ENCODE measurements at places on chromosomes 6 and 20.

GRCh38 chr20:33656010-33656782 is 5.9 kb upstream of the C20orf144 start:
- DNase-seq: no peak

DNA sequence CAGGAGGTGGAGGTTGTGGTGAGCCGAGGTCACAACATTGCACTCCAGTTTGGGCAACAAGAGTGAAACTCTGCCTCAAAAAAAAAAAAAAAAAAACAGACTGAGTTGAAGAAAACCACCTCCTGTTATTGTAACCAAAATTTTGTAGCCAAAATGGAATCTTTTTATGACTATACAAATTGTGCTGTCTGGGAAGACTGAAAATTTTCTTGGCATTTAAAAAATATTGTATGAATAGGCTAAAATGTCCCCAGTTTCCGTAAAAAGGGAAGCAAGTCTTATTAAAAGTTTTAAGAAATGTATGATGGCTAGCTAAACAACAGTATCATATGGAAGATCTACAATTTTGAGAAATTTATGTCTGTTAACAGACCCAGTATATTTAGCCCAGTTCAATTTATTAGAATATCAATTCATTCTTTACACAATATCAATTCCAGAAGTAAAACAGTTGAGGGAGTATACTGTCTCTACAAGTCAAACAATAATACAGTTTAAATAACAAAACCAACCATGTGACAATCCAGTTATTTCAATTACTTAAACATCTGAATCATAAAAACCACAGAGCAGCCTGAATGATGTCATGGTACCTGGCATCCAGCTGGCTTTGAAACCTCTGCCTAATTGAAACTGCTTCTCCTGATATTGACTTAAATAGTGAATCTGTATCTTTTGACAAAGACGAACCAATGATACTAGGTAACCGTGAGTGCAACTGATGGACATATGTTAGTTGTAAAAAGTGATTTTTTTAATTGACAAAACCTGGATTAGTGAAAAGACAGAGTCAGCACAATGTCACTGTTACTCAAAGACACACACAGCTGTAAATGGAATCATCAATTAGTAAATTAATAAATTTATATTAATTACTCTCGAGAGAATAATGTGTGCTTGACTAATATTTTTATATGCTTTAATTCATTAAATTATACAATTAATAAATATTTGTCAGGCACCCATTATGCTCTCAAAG is 166.6 kb upstream of the MARCKS start:
- no peak for DNase-seq

DNA sequence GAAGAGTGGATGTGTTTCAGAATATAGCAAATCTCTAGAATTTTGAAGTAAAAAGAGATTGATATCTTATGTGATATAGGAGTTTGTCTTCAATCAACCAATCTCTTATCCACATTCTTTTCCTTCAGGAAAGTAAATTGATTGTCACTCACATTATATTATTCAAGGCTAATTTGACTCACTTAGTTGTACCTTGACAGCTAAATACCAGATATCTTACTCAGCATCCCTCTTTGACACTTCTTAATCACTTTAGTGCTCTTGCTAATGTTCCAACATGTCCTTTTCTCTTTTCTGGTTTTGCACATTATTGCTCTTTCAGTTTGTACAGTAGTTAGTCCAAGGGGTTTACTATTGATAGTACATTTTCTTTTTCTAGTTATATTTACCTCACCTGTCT is 286.9 kb upstream of the PTCHD4 start:
- DNase-seq: no peak

GRCh38 chr6:16437984-16438383 is 199.6 kb downstream of the GMPR start:
- DNase-seq: peak; percentile 36

DNA sequence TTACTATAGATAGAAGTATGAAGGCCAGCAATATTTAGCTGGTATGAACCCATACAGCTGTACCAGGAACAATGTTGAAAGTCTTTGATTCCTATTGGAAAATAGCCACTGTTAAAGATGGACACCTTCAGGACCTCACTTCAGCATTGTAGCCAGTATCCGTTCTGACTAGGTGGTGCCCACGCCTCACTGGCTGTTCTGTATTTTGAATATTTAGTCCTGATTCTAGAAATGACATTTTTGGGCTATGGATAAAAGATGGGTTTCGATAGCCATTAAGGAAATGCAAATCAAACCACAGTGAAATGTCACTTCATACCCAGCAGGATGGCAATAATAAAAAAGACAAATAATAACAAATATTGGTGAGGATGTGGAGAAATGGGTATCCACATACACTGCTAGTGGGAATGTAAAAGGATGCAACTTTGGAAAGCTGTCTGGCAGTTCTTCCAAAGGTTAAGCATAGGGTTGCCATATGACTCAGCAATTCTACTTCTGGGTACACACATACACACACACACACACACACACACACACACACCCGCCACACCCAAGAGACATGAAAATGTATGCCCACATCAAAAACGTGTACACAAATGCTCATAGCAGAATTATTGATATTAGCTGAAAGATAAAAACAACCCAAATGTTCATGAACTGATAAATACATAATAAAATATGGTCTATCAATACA is 56.8 kb downstream of the UTRN start:
- DNase-seq: no peak

GRCh38 chr20:58169450-58169849 is 59.0 kb downstream of the ANKRD60 start:
- no peak for DNase-seq

DNA sequence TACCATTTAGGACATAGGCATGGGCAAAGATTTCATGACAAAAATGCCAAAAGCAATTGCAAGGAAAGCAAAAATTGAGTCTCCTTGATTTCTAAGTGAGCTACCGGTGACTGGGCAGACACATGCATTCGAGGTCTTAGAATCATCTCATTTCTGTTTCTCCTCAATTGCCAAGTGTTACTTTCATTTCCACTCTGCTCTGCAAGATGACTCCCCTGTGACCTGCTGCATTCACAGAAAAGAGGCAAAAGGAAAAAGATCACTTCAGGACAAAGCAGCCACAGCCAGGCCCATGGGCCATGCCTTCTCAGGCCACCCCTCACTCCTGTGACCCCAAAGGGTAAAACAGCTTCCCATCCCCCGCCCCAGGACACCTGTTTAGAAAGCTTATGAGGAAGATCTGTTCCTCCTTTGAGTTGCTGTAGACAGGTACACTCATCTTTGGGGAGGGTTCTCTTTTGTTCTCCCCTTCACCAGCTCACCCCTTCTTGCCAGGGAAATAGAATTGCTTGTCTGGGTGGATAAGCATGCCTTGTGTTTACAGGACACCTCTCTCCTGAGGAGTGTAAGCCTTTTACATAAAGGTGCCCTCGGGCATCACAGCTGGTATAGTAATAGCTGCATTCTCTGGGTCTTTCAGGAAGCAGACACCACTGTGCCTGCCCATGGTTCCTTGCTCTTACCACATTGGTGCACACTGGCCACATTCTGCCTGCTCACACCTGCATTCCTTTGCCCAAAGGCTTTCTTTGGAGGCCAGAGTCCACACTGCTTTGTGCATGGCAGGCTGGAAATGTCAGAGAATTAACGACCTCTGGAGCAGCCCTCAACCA is 105.0 kb downstream of the SLC24A3 start:
- no peak for DNase-seq

GRCh38 chr6:109081516-109082187 is 13.0 kb downstream of the SESN1 start:
- no peak for DNase-seq

GRCh38 chr6:9896806-9897205 is 518.1 kb downstream of the TFAP2A start:
- DNase-seq: no peak

- DNase-seq: no peak
Measured at GRCh38 chr20:23050847-23051627, 1.6 kb upstream of the THBD start.

- DNase-seq: no peak
Measured at GRCh38 chr6:44538807-44539201, 151.3 kb downstream of the CDC5L start.

- DNase-seq: no peak
Measured at GRCh38 chr6:36969240-36969691, 14.7 kb downstream of the PI16 start.

DNA sequence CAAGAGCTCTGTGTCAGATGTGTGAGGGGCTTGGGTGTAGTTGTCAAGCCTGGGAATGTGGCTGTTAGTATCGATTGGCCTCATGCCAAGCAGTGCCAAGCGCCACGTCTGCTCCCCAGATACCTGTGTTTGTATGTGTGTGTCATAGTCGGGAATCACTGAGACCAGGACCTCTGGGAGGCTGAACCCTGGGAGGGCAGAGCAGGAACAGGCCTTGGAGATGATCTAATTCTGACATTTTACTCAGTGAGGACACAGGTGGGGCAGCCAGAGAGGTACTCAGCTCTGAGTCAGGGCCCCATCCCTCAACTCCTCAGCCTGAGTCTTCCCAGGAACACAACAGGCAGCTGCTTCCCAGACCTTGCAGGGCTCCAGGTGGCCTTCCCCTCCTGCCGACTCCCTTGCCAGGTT is 51.2 kb upstream of the FANCE start:
- no peak for DNase-seq

GRCh38 chr20:33561692-33562601 is 72.1 kb downstream of the CBFA2T2 start:
- DNase-seq: no peak

- DNase-seq: no peak
Measured at GRCh38 chr6:152946484-152946883, 36.4 kb downstream of the FBXO5 start.

GRCh38 chr6:35496036-35496840 is 641 bp downstream of the TEAD3 start:
- DNase-seq: no peak

DNA sequence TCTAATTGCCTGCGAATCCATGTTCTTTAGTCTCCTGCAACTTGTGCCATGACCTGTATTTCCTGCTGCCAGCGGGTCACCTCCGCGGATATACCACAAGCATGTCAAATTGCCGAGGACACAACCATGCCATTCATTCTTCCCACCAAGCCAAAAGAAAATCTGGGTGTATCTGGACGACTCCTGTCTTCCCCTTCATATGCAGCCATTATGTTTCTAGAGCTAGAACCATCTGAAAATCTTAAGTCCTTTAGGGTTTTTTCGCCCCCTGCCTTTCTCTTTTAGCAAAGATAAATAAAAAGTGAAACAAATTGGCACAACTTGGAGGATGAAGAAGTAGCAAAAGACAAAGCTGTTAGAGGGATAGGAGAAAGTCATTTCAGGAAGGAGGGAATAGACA is 242.6 kb downstream of the ARID1B start:
- DNase-seq: no peak

- no peak for DNase-seq
Measured at GRCh38 chr6:54646951-54647664, 199.5 kb upstream of the FAM83B start.

GRCh38 chr6:14665827-14666724 is 548.5 kb downstream of the CD83 start:
- no peak for DNase-seq

DNA sequence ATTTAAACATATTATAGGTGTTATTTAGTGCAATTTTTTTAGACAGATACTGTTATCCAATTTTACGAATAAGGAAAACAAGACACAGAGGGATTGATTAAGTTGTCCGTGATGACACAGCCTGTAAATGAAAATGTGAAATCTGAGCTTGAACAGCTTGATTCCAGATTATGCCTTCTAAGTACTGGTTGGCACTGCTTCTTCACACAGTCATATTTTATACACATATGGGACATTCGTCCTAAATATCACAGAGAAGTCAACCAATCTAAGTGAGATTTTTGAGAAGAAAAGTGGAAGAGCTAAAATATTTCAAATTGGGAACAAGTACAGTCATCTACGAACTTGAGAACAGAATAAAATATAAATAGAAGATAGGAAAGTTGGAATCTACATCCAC is 756.3 kb downstream of the BCKDHB start:
- DNase-seq: no peak
